ENCODE measurements at places on chromosomes 6 and 20.

DNA sequence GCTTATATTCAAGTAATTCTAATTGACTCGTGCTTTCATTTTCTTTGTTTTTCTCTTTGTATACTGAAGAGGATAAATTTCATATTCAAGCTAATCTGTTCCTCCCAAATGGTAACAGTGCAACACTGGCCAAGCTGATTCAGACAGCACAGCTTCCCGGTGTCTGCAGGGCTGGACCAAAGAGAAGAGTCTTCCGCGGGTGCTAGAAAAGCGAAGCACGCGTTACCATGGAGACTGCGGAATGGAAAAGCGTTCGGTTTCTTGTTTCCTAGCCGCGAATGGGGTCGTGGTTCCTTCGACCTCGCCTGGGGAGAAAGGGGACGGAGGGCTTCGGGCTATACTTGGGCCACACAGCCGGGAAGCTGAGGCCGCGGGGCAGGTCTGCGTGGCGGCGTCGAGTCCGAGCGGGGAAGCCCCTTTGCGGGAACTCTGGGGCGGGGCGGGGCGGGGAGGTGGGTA is 6.2 kb upstream of the ZNF311 start:
- peak; percentile 62 for DNase-seq

- peak; percentile 84 for DNase-seq
Measured at GRCh38 chr6:27867051-27867944, 44.9 kb downstream of the OR2B2 start.

DNA sequence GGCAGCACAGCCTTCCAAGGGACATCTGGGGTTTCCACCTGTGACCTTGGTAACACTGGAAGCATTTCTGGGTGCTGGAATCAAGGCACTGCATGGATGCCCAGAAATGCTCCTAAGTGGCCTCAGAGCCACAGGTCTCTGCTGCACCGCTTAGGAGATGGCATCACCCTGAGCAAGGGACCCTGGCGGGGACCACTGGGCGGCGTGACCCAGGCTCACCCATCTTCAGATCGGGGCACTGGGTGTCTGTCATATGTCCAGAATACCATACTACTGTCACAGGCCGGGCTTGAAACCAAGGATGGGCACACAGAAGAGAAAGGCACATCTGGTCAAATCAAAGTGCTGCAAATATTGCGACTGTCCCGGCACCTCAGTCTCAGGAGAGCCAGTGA is 45.9 kb downstream of the SSR1 start:
- DNase-seq, result no peak

DNA sequence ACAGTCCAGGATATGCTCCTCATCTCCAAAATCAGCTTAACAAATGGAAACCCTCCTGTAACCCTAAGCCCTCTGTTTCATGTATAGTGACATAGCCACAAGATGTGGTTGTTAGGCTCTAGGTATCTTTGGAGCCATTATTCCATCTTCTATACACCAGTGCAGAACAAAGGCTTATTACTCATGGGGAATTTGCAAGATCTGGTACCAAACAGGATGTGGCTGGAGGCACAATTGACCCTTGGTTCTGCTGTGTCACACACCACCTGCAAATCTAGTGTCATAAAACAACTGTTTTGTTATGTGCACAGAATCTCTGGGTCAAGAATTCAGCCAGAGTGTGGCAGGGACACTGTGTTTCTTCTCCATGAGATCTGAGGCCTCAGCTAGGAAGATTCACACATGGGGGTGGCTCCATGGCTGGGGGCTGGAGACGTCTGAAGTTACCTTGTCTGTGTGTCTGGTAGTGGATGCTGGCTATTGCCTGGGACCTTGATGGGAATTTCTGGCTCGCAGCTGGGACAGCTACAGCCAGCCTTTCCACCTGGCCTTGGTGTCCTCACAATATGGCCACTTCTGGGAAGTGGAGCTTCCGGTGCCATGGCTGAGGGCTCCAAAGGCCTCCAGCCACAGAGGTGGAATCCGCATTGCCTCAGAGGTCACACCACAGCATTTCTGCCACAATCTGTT is 369.9 kb downstream of the CDH26 start:
- DNase-seq, result no peak

- DNase-seq, result no peak
Measured at GRCh38 chr6:12017876-12018401, 5.8 kb downstream of the HIVEP1 start.

DNA sequence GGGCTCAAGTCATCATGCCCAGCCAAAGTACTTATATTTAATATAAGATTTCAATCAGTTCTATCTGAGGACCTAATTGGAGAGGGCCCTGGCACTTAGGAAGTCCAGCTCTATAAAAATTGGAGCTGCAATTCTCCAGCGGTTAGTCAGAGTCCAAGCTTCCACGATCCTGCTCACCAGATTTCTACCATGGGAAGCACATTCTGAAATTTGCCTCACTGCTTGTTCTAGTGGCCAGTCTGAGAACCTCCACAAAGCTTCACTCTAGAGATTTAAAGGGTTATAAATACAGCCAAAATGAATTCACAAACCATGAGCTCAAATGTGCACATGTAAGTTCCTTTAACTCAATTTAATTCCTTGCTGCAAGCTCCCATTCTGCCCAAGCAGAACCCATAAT is 33.5 kb downstream of the PNLDC1 start:
- DNase-seq, result no peak

DNA sequence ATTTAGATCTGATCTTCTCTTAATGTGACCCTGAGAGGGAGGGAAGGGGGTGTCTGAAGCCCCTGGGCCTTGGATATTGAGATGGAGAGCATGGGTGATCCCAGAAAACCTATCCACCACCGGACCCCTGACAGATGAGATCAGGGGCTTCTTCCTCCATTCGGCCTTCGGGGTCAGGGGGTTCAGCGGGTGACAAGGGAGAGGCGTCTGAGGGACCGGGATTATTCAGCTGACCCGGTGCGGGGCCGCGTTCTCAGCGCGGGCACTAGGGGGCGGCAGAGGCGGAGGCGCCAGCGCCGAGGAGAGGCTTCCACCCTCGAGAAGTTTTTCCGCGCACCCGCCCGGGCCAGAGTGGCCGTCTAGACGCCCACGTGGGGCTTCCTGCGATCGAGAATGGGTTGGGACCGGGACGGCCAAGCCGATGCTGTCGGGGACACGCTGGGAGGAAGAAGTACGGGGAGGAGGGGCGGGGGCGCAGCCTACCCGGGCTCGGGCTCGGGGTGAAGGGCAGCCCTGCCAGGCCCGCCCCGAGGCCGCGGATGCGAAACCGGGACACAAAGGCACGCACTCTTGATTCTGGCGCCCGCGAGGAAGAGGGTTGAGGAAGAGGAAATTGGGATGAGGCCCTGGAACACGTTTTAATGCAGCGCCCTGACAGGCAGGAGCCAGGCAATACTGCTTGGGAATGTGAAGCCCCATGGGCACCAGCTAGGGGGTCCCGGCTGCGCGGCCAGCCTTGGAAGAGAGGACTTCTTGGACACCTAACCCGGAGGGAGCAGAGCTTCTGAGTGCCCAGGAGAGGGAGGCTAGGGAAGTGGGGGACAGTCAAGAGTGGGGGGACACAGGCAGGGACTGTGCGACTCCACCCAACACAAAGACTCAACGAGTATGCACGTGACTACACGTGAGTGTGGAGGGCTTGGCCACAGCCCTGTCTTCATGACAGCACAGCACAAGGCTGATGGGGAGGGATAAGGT is 30.6 kb downstream of the COL11A2 start:
- DNase-seq, result peak; percentile 87

- no peak for DNase-seq
Measured at GRCh38 chr6:45569210-45569945, 191.6 kb upstream of the SUPT3H start.

GRCh38 chr6:46504242-46504641 is 13.0 kb upstream of the RCAN2 start:
- no peak for DNase-seq

DNA sequence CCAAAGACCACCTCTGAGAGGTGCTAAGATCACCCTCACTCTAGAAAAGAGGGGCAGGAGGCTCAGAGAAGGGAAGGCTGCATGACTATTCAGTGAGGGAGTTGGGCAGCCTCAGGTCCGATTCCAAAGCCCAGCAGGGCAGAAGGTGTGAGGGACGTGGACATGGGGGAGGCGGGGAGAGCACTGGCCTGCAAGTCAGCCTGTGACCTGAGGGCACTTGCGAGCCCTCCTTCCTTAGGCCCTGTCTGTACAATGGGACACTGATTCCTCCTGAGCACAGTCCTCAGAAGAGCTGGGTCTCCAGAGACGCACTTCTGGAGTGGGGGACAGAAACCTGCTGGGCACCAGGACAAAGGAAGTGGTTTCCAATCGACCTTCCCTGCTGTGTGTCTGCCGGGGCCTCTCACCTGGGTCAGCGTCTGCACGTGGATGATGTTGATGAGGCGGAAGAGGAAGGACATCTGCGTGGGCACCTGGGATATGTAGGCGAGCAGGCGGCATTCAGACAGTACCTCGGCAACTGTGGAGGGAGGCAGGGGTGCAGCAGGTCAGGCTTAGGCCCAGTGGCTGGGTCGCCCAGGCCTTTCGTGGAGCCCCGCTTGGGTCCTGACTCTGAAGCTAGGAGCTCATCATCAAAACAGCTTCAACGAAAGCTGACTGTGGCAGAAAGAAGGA is 48.5 kb downstream of the MYH7B start:
- no peak for DNase-seq

DNA sequence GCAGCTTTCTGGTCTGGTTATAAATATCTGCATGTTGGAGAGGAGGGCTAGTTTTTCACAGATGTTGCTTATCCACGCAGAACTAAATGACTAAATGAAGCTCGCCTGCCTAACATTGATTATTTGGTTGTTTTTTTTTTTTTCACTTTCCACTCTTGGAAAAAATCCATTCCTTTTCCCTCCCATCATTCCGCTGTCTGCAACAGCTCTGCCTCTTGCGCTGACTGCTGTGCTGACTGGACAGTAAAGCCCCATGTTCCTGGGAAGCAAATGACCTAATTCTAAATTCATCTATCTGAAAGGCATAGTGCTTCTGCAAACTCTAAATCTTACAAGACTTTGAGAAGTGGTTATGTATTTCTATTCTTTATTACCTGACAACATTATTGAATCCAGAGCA is 255.5 kb upstream of the PLN start:
- no peak for DNase-seq
